ENCODE measurements at places on chromosomes 1 and 21.

DNA sequence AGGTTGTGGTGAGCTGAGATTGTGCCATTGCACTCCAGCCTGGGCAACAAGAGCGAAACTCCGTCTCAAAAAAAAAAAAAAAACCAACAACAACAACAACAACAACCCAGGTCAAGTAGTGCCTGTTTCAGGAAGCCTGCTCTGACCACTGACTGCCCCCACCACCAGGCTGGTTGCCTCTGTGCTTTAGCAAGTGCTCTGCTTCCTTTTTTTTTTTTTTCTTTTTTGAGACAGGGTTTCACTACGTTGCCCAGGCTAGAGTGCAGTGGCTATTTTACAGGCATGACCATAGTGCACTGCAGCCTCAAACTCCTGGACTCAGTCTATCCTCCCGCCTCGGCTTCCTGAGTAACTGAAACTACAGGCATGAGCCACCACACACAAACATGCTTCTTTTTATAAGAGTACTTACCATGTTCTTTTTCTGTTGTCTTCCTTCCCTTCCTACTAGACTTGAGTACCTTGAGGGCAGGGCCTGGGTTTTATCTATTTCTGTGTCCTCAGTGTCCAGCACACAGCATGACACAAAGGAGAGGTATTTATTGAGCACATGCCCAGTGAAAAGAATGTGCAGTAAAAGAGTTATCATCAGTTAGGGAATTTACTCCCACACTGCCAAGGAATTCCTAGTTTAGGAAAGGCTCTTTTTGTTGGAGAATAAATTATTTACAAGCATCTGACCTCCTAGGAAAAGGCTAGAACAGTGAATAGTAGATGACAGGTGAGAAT lies 9.9 kb upstream of the COA7 start:
- no peak for DNase-seq

- no peak for DNase-seq
Measured at GRCh38 chr1:232454227-232454886, 175.6 kb downstream of the SIPA1L2 start.

- no peak for DNase-seq
Measured at GRCh38 chr1:15941044-15941840, 34.7 kb downstream of the ZBTB17 start.

- DNase-seq = no peak
Measured at GRCh38 chr1:179124873-179125272, 43.0 kb downstream of the TOR3A start.

DNA sequence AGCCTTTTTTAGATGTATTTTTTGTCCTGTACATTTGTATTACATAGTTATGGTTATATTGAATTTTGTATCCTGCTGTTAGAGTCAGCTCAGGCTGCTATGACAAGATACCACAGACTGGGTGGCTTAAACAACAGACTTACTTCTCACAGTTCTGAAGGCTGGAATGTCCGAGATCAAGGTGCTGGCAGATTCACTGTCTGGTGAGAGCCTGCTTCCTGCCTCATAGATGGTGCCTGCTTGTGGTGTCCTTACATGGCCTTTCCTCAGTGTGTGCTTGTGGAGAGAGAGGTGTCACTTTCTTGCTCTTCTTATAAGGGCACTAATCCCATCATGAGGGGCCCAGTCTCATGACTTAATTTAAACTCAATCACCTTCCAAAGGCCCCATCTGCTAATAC lies 23.1 kb upstream of the MYSM1 start:
- DNase-seq = no peak

DNA sequence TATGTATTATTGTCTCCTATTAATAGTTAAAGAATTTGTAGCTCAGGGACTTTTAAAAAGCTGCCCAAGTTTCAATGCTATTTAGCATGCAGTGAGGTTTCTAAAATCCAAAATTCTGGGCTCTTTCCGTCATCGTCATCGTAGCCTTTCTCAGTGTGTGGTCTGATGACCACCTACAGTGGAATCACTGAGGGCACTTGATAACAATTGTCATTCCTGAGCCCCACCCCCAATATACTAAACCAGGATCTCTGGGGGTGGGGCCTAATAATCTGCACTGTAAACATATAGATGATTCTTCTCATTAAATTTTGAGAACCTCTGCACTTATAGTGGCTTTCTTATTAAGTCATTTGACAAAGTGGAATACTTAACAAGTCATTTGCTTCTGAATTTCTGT lies 674.8 kb downstream of the PLPP3 start:
- DNase-seq = no peak

DNA sequence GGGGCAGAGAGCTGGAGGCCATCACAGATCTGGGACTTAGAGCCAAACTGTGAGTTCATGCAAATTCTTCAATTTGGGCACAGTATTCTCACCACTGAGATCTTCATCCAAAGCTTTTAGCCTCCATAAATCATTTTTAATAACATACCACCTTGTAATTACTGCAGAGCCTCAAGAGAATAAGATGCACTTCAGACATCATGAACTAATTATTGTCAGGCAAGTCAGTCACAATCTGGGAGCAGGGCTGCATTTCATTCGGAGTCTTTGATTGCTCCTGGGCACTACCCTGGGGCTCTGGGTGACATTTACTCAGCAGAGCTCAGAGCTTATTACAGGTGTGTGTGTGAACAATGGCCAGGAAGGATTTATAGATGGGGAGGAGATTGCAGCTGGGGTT lies 623.7 kb downstream of the PTPRU start:
- no peak for DNase-seq

DNA sequence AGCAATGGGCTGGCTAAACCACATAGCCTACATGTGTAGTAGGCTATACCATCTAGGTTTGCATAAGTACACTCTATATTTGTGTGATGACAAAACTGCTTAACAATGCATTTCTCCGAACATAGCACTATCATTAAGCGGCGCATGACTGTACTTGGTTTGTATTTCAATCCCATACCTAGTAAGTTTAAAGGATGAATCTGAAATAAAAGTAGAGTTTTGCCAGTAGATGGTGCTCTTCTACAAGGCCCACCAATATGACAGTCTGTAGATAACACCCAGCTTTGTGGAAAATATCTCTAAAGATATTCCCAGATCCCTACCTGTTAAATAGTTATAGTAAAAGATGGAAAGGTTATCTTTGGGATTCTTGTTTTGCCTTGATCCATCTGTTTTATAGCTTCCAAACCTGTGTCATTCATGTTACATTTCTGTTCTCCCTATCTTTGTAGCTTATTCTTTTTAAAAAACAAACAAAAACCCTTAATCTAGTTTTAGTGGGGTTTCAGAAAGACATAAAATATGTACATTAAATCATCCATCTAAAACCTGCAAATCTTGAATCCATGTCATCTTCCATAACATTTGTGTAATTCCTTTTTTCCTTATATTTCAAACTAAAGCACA lies 33.9 kb upstream of the ASPM start:
- DNase-seq = peak; percentile 45

GRCh38 chr1:53273526-53273925 lies 35.2 kb upstream of the MAGOH start:
- no peak for DNase-seq

DNA sequence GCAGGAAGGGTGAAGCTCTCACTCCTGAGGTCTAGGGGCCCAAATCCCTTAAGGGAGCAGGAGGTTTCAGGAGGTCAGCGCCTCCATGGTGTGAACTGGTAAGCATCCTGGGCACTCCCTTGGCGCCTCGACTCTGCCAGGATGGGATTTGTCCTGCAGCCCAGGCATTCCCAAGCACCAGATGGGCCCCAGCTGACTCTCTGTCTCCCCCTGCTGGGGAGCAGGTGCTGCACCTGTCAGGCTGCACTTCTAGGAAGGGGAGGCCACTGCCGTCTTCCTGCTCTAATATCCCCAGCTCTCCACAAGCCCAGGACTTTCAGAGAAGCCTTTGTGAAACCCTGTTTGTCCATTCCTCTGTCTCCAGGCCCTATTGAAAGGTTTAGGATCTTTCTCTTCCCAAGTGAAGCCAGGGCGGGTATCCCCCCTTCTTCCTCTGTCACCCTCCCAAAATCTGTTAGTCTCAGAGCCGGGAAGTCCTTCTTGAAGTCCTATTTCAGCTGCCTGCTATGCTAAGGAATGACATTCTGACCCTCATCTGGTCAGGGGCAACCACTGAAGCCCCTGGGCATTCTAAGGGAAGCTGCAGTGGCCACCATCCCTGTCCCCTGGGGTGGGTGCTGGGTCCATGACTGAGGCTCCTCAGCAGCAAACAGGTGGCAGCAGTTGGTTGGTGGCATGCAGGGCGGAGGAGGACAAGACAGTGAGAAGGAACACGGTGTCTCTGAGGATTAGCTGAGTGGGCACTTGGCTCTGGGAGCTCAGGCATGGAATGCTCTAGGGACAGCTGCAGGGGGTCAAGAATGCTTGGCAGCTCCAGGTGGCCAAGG lies 3.2 kb downstream of the MYBPH start:
- DNase-seq = peak; percentile 63

DNA sequence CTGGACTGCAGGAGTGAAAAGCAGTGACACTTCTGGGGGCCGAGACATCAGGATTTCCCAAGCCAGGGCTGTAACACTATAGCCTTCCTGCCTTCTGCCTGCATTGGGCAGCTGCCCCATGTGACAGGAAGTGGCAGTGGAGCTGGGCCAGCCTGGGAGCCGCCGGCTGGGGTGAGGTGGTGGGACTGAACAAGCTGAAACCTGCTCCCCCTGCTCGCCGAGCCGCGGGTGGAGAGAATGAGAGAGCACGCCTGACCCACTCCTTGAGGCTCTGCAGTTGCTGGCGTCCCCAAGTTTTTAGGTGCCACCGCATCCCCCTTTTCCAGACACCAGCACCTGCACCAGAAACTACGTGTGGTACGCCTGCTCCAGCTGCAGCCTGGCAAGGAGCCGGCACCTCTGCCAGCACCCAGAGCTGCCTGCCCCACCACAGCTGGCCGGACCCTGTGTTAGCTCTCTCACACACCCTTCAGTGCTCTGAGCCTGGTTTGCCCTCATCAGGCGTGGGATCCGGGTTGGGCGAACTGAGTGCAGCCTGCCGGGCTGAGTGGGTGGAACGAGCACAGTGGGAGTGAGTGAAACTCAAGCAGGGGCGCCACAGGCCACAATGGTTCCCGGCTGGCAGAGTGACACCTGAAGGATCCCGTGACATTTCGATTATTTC lies 119.4 kb downstream of the AKT3 start:
- DNase-seq = no peak

DNA sequence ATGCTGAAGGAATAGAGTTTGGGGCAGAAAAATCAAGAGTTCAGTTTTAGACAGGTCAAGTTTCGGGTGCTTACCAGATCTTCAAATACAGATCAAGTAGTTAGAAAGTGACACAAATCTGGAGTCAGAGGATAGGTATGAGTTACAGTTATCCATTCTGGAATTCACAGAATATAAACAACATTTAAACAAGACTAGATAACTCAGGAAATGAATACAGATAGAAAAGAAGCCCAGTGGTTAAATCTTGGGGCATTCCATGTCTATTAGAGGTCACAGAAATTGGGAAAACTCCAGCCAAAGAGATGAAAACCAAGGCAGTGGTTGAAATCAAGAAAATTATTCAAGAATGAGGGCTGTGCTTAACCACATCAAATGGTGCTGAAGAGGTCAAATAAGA lies 187.0 kb upstream of the HP1BP3 start:
- no peak for DNase-seq
